NCI-H2081 treated with DMSO at 0.1 percent for 48 hours (cell line): ENCODE measurements at places on chromosomes 7 and 10.

GRCh38 chr10:48523820-48524758 is 80.8 kb downstream of the ARHGAP22 start:
- no peak for DNase-seq

GRCh38 chr7:135262623-135263320 is 29.1 kb downstream of the STRA8 start:
- DNase-seq, result no peak

- no peak for DNase-seq
Measured at GRCh38 chr10:113232928-113233511, 283.0 kb downstream of the TCF7L2 start.

GRCh38 chr10:110817614-110818013 is 54.1 kb upstream of the PDCD4 start:
- no peak for DNase-seq

- DNase-seq, result no peak
Measured at GRCh38 chr7:20030915-20031362, 186.2 kb downstream of the MACC1 start.

DNA sequence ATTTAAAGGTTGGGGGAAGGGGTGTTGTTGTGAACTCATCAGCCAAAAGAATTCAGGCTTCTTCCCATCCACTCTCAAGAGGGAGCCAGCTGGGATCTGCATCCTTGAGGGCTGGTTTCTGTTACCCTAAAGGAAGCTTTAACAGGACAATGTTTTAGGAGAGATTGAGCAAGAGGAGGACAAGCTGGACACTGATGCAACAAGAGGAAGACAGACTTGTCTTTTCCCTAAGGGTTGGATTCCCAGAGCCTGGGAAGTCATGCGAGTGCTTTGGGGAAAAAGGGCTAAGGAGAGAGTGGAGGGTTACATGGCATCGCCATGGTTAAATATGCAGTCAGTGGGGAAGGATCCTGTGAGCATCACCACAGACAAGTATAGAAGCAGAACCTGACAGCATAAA is 47.6 kb upstream of the PDE1C start:
- no peak for DNase-seq

DNA sequence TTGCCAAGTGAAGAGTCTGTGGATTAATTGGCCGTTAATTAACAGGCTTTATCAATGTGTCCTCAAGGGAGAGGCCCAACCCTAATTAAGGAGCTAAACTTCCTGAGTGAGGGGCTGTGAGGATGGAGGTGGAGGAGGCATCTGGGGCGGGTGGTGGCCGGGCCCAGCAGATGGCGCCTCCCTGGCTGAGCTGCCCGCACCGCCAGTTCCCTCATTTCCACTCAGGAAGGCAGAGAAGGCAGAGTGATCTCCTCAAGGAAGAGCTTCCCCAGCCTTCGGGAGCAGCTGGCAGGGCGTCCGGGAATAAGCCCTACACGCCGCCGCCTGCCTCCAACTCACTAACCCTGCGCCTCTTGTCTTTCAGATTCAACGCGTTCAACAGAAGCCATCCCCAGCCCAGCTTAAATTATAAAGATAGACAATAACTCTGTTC is 112.2 kb downstream of the CYTH3 start:
- DNase-seq, result no peak

DNA sequence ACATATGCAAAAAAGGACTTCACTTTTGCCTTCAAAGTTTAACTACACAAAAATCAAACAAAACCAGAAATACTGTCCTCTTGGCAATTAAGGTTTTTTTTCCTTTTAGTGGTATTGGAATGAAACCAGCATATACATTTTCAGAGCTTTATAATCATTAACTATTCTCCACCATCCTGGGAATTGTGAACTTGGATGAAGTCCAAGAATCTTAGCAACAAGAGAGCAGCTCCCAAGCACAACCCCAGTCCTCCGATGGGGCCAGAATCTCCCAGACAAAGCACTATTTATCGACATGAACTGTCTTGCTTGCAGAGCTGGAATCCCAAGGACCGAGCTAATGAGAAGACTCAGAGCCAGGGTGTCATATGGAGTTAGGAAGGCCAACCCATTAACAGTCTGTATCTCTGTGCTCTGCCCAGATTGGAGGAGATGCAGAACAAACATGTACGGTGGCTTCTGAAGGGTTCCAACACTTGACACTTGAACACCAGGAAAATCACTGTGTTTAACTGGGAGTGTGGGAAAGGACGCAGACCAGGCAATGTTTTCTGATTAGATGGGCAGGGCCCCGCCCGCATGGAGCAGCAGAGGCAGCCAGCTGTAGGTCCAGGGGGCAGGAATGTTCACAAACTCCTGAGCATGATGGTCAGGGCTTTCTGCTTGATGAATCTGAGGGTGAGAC is 35.5 kb downstream of the PPP1R3C start:
- no peak for DNase-seq

GRCh38 chr10:132492323-132493025 is 45.1 kb upstream of the INPP5A start:
- DNase-seq, result no peak

DNA sequence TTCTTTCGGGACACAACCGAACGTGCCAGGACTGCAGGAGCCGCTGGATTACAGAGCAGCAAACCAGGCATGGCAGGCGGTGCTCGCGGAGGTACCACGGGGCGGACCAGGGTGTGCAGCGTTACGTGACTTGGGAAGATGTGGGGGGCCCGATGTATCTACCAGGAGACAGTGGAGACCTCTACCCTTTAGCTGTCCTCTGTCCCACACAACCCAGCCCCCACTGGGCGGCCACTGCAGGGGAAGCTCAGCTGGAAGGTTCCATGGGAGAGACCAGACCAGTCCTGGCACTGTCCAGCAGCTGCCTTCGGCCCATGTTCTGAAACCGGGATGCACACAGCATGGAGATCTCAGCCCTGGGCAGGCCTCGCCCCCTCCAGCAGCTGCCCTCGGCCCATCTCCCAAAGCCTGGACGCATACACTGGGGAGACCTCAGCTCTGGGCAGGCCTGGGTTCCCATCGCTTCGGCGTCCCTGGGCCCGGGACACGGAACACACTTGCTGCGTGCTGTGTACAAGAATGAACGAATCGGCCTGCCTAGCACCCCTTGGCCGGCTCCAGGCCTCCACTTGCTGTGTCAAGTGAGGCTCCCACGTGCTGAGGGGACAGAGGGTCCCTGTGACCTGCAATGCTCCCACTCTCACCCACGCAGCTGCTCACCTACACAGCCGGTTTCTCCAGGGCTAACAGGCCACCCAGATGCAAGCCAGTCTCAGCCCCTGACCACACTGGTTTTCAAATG is 177.4 kb downstream of the ELFN1 start:
- DNase-seq, result no peak

DNA sequence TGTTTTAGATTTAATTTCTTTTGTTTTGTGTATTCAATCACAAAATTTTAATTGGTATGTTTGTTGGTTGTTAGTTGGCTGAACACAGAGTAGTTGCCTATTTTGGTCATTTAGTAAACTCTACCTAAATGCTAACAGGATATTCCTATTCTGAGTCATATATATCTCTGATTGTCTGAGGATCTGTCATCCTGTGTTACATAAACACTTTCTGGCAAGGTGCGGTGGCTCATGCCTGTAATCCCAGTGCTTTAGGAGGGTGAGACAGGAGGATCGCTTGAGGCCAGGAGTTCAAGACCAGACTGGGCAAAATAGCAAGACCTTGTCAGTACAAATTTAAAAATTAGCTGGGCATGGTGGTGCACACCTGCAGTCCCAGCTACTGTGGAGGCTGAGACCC is 178.6 kb downstream of the PLCE1 start:
- DNase-seq, result no peak

- no peak for DNase-seq
Measured at GRCh38 chr10:102267748-102268147, 22.4 kb downstream of the GBF1 start.

- DNase-seq, result no peak
Measured at GRCh38 chr7:157515342-157516041, 178.7 kb downstream of the DNAJB6 start.

DNA sequence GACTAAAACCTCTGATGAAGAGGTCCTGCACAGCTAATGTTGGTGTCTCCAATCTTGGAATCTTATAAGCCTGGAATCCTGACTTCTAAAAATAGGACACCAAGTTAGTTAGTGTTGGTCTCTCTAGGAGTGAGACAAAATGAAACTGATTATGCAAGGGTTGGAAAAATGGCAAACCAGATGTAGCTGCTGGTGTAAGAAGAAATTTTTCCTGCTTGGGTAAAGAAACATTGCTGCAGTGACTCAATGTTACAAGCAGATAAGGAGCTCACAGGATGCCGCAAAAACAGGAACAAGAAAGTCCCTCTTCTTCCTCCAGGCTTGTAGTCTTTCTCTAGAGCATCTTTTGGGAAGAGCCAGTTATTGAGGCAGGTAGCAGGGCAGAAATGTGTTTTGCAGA is 449.0 kb downstream of the ETV1 start:
- DNase-seq, result no peak

- no peak for DNase-seq
Measured at GRCh38 chr7:6430271-6430940, 17.3 kb downstream of the DAGLB start.

DNA sequence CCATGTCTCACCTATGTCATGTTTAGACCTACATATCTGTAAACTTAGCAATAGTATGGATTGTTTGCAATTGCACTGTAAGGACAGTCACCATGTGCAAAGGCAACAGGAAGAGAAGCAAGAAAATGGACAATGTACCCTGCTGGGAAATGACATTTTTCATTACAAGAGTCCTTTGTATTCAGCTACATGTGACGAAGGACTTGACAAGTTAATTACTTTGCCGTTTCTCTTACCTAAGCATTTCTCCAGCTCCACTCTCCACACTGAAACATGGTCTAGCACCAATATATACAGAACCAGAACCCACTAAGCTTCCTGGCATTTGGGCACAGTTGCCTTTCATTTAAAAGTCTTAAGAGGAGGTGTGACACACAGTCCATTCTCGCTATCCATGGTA is 76.6 kb upstream of the PFKP start:
- DNase-seq, result no peak

- no peak for DNase-seq
Measured at GRCh38 chr10:99368646-99369045, 39.5 kb downstream of the CNNM1 start.

DNA sequence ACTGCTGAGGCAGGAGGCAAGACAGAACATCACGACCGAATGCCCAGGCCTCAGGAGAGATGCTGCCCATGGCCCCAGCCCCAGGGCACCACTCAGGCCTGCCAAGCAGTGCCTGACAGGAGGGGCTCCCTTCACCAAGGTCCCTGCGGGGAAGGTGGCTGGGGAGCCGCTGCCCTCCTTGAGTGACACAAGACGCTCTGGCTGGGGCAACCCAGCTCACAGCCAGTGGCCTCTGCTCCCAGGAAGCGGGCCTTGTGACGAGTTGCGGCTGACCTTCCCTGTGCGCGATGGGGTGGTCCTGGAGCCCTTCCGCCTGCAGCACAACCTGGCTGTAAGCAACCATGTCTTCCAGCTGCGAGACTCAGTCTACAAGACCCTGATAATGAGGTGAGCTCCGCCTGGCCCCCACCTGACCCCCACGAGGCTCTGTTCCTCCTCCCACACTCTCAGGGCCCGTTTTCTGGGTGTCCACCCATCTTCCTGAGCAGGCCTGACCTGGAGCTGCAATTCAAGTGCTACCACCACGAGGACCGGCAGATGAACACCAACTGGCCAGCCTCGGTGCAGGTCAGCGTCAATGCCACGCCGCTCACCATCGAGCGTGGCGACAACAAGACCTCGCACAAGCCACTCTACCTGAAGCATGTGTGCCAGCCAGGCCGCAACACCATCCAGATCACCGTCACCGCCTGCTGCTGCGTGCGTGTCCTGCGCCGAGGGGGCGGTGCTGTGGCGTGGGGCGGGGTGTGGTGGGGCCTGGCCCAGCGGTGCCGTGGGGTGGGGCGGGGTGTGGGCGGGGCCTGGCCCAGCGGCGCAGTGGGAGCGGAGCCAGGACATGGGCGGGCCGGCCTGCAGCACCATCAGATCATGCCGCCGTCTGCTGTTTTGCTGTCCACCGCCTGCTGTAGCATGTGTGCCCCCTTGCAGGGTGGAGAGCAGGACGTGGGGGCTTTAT is 12.8 kb downstream of the ZMIZ2 start:
- DNase-seq, result no peak

DNA sequence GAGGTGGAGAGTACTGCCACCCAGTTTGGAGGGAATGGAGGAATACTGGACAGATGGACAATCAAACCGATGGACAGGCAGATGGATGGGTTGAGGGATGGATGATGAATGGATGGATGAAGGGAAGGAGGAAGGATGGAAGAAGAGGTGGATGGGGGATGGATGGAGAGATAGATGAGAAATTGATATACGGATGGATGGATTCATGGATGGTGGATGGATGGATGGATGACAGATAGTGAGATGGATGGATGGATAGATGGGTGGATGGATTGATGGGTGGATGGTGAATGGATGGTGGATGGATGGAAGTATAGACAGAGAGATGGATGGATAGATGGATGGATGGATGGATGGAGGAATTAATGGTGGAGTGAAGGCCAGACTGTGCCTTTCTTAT is 42.6 kb downstream of the ALOX5 start:
- no peak for DNase-seq

GRCh38 chr10:110694820-110695538 is 50.8 kb downstream of the RBM20 start:
- no peak for DNase-seq

- DNase-seq, result no peak
Measured at GRCh38 chr7:47466832-47467231, 115.1 kb downstream of the TNS3 start.

DNA sequence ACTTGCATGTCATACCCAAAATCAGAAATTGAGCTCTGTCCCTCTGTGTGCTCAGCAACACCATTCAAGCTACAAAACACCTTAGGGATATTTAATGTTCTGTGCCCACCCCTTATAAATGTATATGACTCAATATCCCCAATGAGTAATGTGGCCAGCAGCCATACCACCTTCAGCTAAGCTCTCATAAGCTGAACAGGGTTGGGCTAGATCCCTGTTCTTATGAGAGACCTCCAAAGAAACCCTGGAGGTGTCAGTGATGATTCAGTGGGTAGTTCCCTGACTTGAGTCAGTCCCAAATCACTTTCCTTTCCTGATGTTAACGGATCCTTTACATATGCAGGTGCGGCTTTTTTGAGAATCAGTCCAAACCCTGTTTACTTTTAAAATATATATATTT is 253.8 kb downstream of the CREB5 start:
- DNase-seq, result no peak

DNA sequence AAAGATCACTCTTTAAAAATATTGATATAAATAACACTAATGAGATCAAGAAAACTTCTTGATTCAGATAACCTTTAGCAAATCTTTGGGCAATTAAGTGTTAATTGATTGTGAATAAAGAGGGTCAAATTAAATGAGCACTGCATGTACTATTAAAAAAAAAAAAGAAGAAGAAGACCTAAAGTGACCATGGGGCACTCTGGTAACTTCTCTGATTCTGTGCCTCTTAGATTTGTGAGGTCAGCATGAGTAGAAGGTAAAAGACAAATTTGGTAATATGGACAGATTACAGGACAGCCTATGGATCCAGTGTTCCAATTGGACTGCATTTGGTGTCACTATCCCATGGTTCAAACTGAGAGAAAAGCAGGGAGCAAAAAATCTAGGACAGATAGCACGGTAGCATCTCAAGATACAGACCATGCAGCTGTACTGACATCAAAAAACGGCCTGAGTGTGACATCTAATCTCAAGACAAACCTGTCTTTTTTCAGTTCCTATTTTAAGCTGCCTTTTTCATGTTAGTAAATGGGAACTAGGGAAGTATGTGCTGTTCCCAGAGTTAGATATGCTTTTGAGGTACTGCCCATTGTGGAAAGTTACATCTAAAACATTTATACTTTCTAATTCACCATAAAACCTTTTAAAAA is 128.0 kb downstream of the KCND2 start:
- DNase-seq, result no peak
